Activated T-cell treated with anti-CD3 and anti-CD28 coated beads, Interleukin-2, amount 50 U/mL, for 48 hours (primary cell): ENCODE measurements at places on chromosomes 16 and 17.

DNA sequence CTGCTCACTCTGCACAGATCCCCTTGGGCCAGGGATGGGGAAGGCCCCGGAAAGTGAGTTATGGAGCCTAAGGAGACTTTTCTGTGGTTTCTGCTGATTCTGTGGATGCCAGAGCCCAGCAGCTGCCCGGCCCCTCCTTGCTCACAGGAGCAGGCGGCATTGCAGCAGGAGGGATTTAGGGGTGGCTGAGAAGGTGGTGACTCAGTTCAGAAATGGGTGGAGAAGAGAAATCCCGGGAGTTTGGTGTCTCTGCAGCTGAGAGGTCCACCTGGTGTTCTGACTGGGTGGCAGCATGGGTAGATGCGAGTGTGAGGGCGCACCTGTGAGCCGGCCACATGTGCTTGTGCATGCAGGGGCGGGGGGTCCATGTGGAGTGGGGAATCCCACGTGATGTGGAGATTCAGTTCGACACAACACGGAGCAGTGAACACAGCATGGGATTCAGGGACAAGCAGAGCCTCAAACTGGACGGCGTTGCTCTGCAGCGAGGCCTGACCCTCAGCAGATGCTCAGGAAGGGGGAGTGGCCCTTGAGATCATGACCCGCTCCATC, 16.0 kb upstream of the SPPL2C start:
- no peak for DNase-seq

DNA sequence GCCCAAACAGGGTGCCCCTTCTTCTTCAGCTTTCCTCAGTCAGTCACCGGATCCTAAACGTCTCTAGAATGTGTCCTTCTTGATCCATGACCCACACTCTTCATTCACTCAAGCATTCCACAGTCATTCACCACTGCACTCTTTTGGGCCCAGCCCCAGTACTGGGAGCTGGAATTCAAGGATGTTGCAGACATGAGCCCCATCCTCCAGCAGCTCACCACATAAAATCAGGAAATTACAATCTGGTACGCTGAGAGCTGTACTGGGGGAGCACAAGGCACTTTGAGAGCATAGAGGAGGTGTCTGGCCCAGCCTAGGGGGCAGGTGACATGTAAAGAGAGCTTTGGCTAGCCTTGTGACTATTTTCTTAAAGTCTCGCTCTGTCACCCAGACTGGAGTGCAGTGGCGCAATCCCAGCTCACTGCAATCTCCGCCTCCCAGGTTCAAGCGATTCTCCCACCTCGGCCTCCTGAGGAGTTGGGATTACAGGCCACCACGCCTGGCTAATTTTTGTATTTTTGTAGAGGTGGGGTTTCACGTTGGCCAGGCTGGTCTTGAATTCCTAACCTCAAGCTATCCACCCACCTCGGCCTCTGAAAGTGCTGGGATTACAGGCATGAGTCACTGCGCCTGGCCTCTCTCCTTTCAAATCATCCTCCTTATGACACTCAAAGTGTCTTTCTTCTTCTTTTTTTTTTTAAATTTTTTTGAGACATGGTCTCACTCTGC, 18.7 kb downstream of the CES4A start:
- DNase-seq, result peak; percentile 27

- no peak for DNase-seq
Measured at GRCh38 chr16:3035289-3035971, 1.3 kb downstream of the BICDL2 start.

- no peak for DNase-seq
Measured at GRCh38 chr17:50308666-50309065, 34.4 kb downstream of the TMEM92 start.

DNA sequence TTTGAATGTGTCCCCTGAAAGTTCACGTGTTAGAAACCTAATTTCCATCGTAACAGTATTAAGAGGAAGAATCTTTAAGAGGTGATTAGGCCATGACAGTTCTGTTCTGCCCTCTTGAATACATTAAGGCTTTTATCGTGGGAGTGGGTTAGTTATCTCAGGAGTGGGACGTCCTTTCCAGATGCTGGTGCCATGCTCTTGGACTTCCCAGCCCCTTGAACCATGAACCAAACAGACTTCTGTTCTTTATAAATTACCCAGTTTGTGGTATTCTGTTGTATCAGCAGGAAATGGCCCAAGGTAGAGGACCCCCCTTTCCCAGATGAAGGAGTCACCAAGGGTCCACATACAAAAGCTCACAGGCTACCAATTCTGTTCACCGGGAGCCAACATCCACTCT, 10.1 kb downstream of the GTF3C1 start:
- DNase-seq, result no peak

- DNase-seq, result no peak
Measured at GRCh38 chr16:80407265-80407987, 133.4 kb upstream of the DYNLRB2 start.

DNA sequence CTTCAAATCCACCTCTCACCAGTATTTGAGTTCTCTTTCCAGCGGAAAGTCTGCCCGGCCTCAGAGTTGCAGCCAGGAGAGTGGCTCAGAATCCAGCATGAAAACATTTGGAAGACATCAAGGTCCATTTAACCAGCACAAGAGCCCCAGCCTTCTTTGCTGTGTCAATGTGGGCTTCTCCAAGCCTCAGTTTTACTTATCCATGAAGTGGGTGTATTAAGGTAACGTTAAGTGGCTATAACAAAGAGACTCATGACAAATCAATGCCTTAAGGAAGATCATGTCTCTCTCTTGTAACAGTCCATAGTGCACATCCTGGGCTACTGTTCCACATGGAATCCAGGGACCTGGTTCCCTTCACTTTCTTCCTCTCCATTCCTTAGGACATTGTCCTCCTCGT, 959 bp upstream of the SPPL2C start:
- DNase-seq, result no peak

DNA sequence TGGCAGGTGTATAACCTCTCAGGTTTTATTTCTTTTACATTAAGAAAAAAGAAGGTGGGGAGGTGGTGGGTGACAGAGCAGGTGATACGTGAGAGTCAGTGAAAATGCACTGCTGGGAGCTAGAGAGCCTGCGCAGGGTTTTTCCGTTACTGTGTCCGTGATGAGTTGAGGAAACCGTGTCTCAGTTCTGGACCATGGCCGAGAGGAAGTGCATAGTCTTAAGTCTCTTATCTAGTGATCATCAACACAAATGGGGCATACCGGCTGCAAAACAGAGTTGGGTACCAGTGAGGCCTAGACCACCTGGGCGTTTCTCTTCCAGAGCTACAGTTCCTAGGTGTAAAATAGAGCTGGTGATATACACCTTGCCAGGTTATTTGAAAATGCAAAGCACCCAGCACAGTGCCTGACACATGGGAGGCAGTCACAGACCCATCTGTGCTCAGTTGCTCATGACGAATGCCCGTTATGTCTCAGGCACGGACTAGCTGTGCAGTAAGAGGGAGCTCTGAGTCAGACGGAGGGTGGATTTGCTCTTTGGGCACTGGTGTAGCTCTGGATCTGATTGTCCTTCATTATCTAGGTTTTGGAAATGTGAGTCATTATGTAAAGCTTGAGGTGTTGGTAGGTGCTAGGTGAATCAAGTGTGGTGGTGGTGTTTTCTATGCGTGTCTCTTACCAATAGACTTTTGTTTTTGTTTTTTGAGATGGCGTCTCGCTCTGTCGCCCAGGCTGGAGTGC, 60.9 kb downstream of the RPTOR start:
- DNase-seq, result peak; percentile 82

DNA sequence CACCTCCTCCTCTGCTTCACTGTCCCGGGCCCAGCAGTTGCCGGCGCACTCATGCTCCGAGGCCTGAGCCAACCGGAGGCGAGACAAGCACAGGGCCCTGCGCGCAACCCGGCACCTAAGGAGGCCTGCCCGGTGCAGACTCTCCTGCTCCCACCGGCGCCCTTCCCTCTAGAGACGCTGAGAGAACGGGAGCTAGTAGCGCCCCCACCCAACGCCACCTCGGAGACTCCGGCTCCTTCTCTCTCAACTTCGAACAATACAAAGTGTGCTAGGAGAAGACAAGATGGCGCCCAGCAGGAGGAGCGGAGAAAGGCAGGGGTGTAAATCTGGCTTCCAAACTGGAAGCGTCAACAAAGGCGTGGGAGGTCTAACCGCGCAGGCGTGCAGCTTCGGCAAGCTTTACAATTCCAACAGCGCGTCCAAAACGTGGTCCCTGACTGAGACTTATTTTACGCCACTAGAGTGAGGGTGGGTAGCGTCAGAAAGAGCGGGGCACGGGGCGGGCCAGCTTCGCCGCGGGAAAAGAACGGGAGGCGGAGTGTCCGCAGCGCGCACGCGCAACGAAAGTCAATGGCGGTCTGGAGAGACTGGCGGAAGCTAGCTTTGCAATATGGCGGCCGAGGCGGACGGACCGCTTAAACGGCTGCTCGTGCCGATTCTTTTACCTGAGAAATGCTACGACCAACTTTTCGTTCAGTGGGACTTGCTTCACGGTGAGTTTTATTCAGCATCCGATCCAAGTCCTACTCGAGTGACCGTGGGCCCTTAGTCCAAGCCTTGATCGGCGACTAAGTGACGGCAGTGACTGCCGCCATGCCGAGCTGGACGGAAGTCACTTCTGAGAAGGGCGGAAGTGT, at the start of gene MPDU1:
Gene MPDU1, plus strand, starts transcription at position 600 of the 857 bp plus-strand sequence. Its CDS starts 11 bp downstream, at position 611.
- DNase-seq, result peak; percentile 98

DNA sequence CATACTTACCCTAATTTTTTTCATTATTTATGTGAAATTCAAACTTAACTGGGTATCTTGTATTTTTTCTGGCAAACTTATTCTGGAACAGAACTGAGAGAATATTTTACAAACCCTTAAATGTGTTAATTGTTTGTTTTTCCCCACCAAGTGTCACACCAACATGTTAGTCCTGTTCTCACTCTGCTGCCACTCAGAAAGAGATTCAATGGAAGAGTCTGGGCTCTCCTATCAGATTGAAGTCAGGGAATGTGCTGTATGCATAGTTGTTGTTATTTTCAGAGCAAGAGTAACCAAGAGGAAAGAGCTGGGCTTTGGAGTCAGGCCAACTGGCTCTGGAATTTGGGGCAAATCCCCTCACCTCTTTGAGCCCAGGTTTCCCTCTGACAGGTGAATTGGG, 43.2 kb downstream of the SLC6A2 start:
- DNase-seq, result no peak

DNA sequence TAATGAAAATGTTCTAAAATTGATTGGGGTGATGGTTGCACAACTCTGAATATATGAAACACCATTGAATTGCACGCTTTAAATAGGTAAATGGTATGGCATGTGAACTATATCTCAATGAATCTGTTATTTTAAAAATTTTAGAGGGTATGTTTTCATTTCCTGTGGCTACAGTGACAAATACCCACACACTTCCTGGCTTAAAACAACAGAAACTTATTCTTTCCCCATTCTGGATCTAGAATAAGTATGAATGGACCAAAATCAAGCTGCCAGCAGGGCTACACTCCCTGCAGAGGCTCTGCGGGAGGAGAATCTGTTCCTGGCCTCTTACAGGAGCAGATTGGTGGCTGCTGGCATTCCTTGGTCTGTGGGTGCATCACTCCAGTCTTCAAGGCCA, 11.3 kb upstream of the PECAM1 start:
- no peak for DNase-seq

- no peak for DNase-seq
Measured at GRCh38 chr17:66446419-66446818, 144.0 kb downstream of the PRKCA start.
